ENCODE measurements at places on chromosomes 1 and 21.

GRCh38 chr1:177301425-177302124 lies 130.8 kb downstream of the BRINP2 start:
- no peak for DNase-seq

DNA sequence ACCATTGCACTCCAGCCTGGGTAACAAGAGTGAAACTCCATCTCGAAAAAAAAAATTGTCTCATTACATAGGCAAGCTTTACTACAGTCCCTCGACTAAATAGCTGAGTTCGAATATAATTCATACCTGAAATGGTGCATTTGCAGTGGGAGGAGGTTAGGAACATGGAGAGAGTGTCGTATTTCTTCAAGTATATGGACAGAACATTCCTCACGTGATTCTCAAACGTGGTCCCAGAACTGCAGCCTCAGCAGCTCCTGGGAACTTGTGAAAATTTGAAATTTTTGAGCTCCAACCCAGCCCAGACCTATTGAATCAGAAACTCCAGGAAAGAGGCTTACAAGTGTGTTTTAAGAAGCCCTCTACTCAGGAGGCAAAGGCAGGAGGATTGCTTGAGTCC lies 7.2 kb downstream of the CDA start:
- DNase-seq: no peak

DNA sequence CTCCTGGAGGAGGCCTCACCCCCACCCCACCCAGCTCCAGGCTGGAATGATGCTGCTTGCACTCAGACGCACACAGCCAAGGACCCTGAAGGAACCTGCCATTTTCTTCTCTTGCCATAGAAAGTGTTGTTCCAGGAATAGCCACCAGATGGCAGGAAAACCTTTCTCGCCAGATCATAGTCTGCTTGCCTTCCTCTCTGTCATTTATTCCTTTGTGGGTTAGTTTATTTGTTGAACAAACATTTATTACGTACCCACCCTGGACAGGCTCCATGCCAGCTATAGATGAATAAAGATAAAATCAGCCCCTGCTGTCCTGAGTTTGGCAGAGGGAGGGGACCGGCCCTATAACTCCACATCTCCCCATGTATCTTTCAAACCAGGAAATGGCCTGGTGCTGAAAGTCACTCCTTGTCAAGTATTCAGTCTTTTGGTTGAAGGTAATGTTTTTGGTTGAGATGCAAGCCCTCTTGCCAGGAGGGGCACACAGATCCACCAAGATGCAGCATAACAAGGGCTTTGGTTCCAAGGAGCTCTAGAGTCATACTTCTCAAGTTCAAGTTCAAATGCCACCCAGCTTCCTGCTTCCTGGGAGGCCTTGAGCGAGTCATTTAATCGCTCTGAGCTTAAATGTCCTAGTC lies 7.0 kb upstream of the KCNC4 start:
- DNase-seq: peak; percentile 76

GRCh38 chr1:208807446-208808127 lies 563.4 kb upstream of the PLXNA2 start:
- DNase-seq: peak; percentile 7

GRCh38 chr1:50419192-50419906 lies 3.9 kb downstream of the DMRTA2 start:
- DNase-seq: peak; percentile 43

- peak; percentile 57 for DNase-seq
These were observed 6.7 kb upstream of the SLC9A1 start for GRCh38 chr1:27161594-27161993.

DNA sequence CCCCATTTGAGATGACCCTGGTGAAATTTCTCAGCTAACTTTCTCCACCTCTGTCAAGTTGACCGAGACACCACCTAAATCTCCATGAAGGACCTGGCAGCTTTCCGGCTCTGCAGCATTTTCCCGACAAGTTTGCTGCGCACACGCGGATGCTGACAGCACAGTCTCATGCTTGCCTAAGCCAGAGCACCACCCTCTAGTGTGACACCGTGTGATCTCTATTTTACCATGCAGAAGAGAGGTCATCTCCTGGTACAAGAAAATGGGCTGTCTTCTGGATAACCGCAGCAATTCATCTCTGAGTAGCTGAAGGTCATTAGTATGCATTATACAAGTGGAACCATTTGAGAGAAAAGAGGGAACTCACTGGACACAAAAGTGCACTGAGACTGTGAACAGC lies 38.9 kb upstream of the H6PD start:
- DNase-seq: no peak

- DNase-seq: peak; percentile 27
These were observed at the start of gene ADORA1 for GRCh38 chr1:203127666-203128430. Gene ADORA1 (plus strand): TSS chr1:203127726. CDS start chr1:203128842, 1,116 bp downstream.

DNA sequence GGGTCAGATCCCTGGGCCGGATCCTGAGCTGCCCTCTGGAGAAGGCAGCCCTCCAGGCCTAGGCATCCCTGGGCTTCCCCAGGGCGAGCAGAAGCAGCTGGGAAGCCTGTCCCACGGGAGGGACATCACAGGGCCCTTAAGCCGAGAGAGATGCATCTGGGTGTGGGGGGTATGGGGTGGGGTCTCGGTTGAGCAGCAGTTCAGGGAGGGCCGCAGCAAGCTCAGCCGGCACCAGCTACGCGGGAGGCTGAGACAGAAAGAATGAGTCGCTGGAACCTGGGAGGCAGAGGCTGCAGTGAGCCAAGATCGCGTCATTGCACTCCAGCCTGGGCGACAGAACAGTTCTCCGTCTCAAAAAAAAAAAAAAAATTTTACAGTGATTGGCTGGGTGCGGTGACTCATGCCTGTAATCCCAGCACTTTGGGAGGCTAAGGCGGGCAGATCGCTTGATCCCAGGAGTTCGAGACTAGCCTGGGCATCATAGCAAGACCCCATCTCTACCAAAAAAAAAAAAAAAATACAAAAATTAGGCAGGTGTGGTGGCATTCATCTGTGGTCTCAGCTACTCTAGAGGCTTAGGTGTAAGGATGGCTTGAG lies 37.7 kb downstream of the RRP1 start:
- DNase-seq: peak; percentile 42

DNA sequence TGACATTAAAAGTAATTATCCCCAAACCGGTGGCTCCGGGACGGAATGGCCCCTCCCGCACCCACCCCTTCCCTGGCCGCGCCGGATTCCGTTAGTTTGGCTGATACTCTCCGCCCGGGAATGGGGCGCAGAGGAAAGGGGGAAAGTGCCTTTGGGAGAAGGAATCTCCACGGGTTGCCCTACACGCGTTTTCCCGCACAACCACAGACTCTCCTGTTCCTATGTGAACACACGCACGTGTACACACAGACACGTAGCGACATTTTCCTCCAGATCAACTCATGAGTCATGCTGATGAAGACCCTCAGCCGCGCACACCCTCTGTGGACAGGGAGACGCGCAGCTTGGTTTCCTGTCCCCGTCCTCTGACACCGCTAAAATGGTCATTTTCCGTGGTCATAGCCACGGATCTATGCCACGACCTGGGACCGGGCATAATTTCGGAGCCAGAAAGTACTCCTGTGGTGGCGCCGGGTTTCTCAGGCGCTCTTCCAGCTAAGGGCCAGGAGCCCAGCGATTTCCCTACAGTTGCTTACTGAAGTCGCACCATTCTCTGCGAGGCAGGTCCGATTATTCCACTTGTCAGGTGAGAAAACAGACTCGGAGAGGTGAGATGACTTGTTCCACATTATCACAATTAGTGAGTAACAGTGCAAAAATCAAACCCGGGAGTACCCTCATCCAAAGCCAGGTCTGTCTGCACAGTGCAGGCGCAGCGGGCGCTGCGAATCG lies 4.0 kb upstream of the DMRTA2 start:
- no peak for DNase-seq

- DNase-seq: peak; percentile 77
These were observed at the start of gene MAP3K6 for GRCh38 chr1:27366411-27367159. Gene MAP3K6 (minus strand): TSS chr1:27366961. CDS start chr1:27366597, 364 bp downstream.

Measured in suppressor macrophage treated with lipopolysaccharide for 1 hour (primary cell).